ENCODE measurements at places on chromosomes 11 and 22.

DNA sequence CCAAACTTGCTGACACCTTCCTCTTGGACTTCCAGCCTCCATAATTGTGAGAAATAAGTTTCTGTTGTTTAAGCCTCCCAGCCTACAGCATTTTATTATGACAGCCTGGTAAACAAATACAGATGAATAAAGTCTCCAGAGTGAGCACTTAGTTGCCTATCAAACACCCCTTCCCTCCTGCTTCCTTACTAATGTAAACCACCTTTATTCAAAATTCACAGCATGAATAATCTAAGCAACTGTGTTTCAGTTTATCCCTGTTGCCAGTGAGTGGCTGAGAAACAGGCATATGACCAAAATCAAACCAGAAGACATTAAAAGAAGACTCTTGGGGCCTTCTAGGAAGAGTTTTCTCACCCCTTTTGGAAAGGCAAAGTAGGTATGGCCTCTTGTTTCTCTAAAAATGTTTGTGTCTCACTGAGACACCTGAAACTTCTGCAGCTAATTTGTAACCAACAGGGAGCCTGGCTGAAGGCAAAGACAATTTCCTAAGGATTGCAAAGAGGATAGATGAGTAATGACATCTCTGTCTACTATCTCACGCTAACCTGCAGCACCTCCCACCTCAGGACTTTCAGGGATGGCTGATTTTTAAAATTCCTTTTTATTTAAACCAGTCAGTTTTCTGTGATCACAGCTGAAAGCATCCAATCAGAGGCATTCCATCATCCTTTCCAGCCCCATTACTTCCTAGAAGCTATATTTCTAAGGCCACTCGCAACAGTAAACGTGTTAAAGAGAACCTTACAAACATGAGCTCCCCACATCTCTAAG is 61.4 kb upstream of the LRRC55 start:
- no peak for DNase-seq

DNA sequence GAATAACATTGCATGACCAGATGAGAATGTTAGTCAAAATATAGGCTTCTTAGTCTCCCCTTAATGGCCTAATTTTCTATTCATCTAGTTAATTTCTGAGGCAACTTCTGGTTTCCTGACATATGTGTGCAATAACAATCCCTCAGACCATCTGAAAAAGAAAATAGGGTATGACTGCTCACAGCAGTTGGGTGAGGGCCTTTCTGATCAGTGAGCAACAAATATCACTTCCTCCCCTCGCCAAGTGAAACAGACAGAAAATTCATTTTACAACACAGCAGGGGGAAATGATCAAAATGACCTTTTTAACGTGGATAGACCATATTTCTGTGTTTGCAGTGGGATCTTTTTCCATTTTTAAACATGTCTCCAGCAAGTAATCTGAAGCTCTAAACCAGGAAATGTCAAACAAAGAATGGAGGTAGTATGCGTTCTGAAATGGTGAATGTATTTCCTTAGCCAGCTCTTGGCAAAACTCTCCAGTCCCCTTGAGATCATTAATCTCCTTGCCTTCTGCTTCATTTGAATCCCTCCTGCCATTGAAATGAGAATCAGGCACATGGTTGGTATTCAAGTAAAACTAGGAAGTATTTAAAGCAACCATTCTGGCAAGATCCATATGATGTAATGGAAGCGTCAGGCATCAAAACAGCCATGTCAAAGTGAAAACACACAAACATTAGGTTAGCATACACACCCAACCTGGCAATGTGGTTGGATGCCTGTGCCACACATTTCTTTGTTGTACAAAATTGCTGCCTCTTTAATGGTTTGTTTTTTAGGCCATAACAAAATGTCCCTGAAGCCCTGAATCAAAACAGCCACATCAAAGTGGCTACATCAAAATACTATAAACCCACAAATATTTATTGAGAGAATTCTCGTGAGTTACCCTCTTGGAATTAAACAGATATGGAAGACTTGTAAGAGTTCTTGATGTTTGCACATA is 100.1 kb downstream of the SLC1A2 start:
- DNase-seq, result no peak

DNA sequence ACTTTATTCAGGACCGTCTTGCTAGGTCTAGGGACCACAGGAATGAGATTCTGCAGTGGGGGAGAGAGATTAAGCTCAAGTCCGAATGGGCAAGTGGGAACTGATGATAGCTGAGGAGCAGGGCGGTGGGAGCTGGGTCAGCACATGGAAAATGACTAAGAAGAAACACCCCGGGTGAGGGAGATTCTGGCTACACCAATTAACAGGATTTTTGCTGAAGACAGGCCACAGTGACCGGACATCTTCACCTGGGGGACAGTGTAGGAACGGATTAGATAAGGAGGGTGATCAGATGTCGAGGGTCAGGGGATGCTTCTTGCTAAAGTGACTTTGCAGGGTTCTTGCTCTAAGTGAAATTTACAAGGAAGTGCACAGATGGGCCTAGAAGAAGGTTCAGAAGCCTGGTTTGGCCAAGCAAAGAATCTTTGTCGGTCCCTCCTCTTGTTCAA is 8.5 kb upstream of the DGCR8 start:
- DNase-seq, result no peak

GRCh38 chr11:47553406-47553743 is 443 bp upstream of the CELF1 start:
- peak; percentile 67 for DNase-seq

- no peak for DNase-seq
These were observed 878.2 kb downstream of the NTM start for GRCh38 chr11:132248580-132248979.

GRCh38 chr22:49580024-49580423 is 247.6 kb downstream of the BRD1 start:
- DNase-seq, result no peak

GRCh38 chr11:6992457-6993417 is 27.4 kb downstream of the ZNF214 start:
- peak; percentile 83 for DNase-seq

DNA sequence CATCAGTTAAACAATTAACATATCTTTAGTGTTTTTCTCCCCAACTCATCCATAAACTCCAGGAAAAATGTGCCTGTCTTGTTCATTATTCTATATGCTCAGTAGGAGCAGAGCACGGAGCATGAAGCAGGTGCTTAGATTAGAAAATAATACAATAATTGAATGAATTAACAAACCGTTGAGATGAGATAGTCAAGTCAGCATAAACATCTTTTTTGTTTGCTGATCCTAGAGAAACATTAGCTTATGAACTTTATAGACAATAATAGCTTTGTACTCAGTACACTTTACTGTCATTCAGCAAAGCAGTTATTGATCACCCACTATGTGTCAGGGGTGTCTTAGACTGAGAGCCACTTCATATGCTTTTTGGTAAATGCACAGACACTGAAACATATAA is 105.2 kb upstream of the SEZ6L start:
- DNase-seq, result no peak

- no peak for DNase-seq
These were observed 786 bp downstream of the RASL10A start for GRCh38 chr22:29314537-29315285.

DNA sequence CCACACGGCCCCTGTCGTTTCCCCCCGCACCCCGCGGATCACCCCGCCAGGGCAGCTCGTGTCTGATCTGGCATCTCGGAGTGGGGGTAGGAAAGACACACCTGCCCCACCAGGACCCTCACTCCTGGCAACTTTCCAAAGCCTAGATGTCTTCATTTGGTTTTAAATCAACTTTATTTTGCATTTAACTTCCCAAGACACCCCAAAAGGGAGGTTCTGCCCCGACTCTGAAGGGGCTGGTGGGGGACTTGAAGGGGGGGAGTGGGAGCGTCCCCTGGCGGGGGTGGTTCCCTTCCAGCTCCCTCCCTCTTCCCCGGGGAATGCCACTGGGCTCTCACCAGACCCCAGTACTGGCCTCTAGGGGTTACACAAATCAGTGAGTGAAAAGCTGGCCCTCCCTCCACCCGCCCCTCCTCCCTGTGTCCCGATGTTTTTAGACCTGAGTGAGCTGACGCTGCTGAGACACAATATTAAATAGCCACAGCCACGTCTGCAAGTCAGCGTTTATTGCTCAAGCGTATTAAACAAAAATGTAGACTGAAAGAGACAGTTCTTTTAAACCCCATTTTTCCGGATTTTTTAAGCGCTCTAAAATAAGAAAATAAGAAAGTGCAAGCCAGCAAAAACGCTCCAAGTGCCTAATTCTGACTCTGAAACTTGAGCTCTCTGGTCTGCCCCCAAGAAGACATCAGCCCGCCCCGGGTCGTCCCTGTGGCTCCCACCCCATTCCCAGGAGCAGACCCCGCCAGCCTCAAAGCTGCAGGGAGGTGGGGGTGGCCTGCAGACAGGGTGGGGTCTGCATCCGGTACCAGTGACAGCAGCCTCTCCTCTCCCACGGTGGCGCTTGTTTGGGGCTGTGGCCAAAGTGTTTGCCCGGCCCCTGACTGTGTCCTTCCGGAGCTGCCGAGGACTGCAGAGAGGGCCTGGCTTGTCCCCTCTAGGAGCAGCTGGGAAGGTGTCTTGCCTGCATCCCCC is 1.1 kb upstream of the TTLL8 start:
- DNase-seq, result no peak

GRCh38 chr11:81515566-81515965 is 1218.1 kb downstream of the FAM181B start:
- DNase-seq, result no peak

DNA sequence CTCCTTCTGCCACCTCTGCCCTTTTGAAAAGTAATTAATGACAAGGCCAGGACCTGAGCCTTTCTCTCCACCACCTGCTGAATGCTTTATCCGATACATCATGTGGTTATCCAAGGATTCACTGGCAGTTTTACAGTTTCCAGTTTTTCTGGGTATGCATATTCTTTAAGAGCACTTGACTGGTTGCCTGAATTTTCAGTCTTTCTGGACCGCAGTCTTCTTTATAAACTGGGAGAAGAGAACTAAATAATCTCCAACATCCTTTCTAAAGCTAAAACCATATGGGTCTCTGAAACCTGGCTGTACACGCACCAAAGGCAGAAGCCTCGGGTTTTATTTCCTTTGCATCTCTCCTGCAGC is 65.1 kb downstream of the BTG4 start:
- no peak for DNase-seq

DNA sequence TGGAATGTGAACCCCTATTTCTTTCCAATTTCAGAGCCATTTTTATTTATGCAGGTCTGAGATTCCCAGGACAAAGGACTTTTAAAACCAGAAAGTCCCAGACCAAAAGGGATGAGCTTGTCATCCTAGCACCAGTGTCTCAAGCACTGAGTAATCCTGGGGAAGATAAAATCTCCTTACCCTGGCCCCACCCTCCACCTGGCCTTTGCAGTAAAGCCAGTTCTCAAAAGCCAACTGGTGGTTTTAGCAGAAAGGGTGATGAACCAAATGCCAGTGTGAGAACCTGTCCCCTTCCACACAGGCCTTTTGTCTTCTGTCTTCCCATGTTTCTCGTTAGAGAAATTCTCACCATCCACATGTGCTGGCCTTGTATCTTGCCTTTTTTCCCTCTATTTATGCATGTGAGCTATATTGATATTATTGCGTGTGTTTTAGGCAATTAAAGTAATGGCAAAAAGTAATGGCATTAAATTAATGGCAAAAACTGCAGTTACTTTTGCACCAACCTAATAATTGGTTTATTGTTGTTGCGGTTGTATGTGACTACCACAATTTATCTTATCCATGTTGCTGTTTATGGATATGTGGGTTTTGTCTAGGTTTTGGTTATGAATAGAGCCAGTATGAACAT is 191.3 kb downstream of the MYO18B start:
- no peak for DNase-seq

DNA sequence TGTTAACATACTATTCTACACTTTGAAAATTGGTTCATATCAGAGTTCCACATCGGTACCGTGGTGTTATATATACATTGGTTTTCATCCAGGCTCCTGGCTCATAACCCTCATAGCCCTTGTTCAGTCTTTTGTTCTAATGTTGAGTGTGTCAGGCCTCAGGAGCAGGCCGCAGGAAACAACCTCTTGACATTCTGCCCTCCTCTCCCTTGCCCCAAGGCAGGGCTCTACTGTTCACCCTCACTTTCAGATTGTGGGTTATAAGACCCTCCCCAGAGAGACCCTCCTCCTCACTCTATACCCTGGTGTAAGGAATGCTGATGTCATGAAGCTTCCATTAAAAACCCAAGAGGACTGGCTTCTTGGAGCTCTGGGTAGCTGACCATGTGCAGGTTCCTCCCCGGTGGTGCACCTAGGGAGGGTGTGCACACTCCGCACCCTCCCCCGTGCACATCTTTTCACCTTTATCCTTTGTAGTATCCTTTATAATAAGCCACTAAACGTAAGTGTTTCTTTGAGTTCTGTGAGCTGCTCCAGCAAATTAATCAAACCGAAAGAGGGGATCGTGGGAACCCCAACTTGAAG is 12.1 kb downstream of the SSH3 start:
- DNase-seq, result no peak

GRCh38 chr11:60316317-60316716 is 10.7 kb upstream of the MS4A6E start:
- DNase-seq, result no peak

- DNase-seq, result no peak
These were observed 525.5 kb downstream of the NTM start for GRCh38 chr11:131895865-131896264.

DNA sequence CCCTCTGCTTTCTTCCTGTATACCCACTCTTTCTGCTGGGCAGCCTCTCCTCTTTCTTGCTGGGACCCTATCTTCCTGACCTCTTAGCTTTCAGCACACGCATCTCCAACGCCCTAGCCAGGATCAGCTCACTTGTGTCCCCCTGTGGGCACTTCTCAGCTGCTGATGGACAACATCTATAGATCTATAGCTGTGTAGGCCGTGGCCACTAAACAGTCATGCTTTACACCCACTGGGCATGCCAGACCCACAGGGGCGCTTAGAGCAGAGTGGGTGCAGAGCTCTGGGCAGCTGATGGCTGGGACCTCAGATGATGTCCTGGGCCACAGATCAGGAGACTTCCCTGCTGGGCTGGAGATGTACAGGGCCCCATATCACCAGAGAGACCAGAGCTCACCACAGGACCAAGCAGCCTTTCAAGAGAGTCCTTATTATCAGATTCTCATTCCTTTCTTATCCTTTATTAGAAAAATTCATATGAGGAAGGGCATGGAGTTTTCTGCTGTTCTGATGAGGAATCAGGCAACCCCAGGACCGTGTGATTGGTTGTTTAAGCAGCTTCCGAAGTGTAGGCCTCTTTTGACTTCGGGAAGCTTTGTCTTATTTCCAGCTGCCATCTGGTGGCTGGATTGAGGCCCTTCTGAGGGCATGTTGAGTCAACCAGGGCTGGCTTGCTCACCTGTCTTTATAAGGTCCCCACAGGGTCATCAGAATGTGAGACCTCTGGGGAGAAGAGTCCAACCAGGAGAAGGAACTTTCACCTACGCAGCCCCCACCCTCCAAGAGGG is 60.5 kb downstream of the OSBP2 start:
- peak; percentile 30 for DNase-seq

DNA sequence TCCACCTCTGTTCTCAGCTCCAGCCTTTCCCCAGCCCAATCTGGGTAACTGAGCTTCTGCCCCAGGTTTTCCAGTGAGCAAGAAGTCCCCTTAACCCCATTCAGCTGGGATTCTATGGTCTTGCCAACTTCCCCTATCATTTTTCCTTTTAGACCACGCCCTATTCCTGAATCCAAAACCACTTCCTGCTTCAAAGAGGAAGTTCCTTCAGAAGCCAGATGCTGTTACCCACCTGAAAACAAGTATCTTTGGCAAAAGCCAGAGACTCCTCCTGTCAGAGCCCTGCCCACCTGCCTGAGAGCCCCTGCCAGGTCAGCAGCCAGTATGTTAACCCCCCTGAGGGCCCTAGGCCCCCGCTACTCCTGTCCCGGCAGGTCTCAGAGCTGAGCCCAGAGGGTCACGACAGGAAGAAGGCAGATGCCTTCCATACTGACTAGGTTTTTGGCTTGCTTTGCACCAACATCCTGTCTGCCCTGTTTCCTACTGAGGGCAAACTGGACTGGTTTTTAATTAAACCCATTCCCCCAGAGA is 20.3 kb upstream of the MICAL2 start:
- peak; percentile 99 for DNase-seq

- no peak for DNase-seq
These were observed 4.1 kb downstream of the PRG2 start for GRCh38 chr11:57386178-57386940.
